ENCODE measurements at places on chromosomes 7 and 10. TPM values are rescaled to one million over a fixed set of nuclear protein-coding genes. Genes with fewer than 3 reads are reported as not detected.
A peak's percentile ranks its signal among the peaks of the same experiment; 100 is the strongest.

- no peak overlapping the region for H3K4me3 ChIP-seq
- no peaks in the 10 kb centered on the region for H3K4me1 ChIP-seq
- no peaks in the 10 kb centered on the region for H3K27me3 ChIP-seq
- DNase-seq: no peak
- no peaks in the 10 kb centered on the region for H3K36me3 ChIP-seq
Measured at GRCh38 chr7:7868572-7868899, 100.1 kb upstream of the GLCCI1 start.

The JAKMIP3 gene
- 0.35 TPM for total RNA-seq

- H3K4me3 ChIP-seq: no peak overlapping the region
- H3K27ac ChIP-seq: no peak overlapping the region
- no peaks in the 10 kb centered on the region for H3K4me1 ChIP-seq
- peak; percentile 54 for DNase-seq
Measured at GRCh38 chr7:6160191-6160623, 112.2 kb downstream of the CYTH3 start.

- H3K36me3 ChIP-seq: no peaks in the 10 kb centered on the region
- H3K27ac ChIP-seq: no peak overlapping the region
- DNase-seq: no peak
- no peak overlapping the region for H3K4me3 ChIP-seq
- no peaks in the 10 kb centered on the region for H3K4me1 ChIP-seq
- H3K27me3 ChIP-seq: no peaks in the 10 kb centered on the region
Measured at GRCh38 chr10:80553436-80553835, 15.7 kb downstream of the SH2D4B start.

DNA sequence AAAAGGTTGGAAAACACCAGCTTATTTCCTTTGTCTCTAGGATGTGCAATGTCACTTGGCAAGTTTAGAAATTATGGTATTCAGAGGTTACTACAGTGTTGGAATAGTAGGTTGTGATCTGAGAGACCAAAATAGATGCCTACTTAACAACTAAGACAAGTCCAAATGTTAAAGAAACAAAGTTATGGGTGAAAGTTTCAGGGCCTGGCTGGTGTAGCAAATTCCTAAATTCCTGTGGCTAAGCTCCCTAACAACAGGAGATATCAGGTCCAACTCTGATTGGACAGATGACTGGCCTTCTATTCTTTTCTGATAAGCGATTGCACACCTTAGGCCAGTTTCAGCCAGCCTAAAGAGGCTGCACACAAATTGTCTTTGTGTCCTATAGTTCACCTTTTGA, 873.5 kb downstream of the REEP3 start:
- H3K36me3 ChIP-seq: no peaks in the 10 kb centered on the region
- H3K27ac ChIP-seq: no peak overlapping the region

- no peak overlapping the region for H3K27ac ChIP-seq
- H3K4me1 ChIP-seq: no peaks in the 10 kb centered on the region
- no peak overlapping the region for H3K4me3 ChIP-seq
- DNase-seq: no peak
- H3K36me3 ChIP-seq: no peaks in the 10 kb centered on the region
Measured at GRCh38 chr7:121696954-121697353, 176.0 kb upstream of the PTPRZ1 start.

GRCh38 chr10:11170993-11171851, 153.6 kb downstream of the CELF2 start:
- H3K4me3 ChIP-seq: no peak overlapping the region
- no peaks in the 10 kb centered on the region for H3K4me1 ChIP-seq
- DNase-seq: no peak
- H3K36me3 ChIP-seq: no peaks in the 10 kb centered on the region

The CYP2C18 gene
- total RNA-seq: not detected

DNA sequence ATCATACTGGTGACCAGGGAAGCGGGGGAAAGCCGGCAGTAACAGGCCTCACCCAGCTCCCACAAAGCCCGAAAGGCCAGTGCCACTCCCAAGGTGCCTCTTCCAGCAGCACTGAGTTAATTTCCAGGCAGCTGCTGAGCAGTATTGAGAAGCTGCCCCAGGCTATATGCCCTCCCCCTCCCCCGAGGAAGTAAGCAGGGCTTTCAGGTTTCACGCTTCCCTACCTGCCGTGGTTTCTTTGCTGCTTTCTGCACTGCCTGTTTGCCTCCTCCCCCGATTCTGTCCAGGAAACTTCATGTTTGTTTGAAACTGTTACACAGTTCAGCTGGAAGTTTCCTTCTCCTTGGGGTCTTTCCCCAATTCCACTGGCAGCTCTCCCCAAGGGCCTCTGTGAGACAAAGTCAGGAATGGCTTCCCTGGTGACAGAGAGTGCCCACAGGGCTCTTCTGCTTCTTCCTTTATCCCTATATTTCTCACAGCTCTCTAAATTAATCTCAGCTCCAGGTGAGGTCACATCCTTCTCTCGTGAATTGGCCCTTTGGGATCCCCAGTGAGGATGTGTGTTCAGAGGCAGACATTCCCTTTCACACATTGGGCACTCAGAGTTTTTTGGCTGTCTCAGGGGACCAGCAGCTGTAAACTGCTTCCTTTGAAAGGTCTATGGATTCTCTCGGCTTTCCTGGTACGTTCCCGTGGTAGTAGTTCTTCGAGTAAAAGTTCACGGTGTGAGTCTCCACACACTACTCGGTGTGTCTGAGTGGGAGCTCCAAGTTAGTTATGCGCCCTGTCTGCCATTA, 19.4 kb downstream of the C1GALT1 start:
- H3K27me3 ChIP-seq: no peaks in the 10 kb centered on the region
- H3K4me3 ChIP-seq: no peak overlapping the region
- no peak overlapping the region for H3K27ac ChIP-seq
- DNase-seq: no peak

The HGF gene
- 68.7 TPM for total RNA-seq

- no peaks in the 10 kb centered on the region for H3K4me1 ChIP-seq
- DNase-seq: no peak
- H3K36me3 ChIP-seq: no peaks in the 10 kb centered on the region
- no peak overlapping the region for H3K4me3 ChIP-seq
Measured at GRCh38 chr10:97529685-97530465, 31.2 kb downstream of the UBTD1 start.

DNA sequence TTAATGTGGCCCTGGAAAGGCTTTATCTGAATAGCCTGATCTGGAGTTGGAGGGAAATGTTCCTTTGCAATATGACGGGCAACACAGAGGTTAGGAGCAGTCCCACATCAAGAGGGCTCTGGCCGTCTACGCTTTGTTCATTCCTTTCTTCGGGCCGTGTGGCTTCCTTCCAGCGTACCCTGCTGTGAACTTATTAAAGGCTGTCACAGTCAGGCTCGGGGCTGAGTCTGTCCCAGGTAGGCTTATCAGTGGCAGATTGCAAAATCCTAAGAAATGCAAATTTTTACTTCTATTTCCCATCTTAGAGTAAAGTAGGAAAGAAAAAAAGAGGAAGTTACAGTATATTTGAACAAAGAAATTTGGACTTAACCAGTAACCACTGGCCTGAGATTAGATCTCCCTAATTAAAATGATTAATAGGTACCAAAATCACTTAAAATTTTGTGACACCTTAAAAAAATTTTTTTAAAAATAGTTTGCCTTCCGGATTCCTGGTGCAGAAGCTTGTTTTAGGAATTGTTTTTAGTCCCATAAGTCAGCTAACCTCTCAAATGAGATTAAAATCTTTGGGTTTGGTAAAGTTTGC, 453.1 kb upstream of the MKI67 start:
- no peak overlapping the region for H3K4me3 ChIP-seq
- H3K27ac ChIP-seq: no peak overlapping the region
- H3K4me1 ChIP-seq: no peaks in the 10 kb centered on the region
- no peak for DNase-seq
- no peaks in the 10 kb centered on the region for H3K27me3 ChIP-seq
- no peaks in the 10 kb centered on the region for H3K36me3 ChIP-seq

GRCh38 chr10:70477661-70478162, 855 bp upstream of the PALD1 start:
- H3K4me3 ChIP-seq: peak overlapping the region; percentile 75
- H3K27ac ChIP-seq: no peak overlapping the region
- peaks cover 28% of the 10 kb centered on the region for H3K4me1 ChIP-seq
- DNase-seq: no peak
- H3K36me3 ChIP-seq: no peaks in the 10 kb centered on the region

GRCh38 chr7:147008530-147008929, 891.9 kb downstream of the CNTNAP2 start:
- no peak overlapping the region for H3K27ac ChIP-seq
- no peaks in the 10 kb centered on the region for H3K4me1 ChIP-seq
- H3K27me3 ChIP-seq: no peaks in the 10 kb centered on the region
- H3K36me3 ChIP-seq: no peaks in the 10 kb centered on the region
- H3K4me3 ChIP-seq: no peak overlapping the region

- H3K27me3 ChIP-seq: no peaks in the 10 kb centered on the region
- no peaks in the 10 kb centered on the region for H3K36me3 ChIP-seq
- H3K4me1 ChIP-seq: no peaks in the 10 kb centered on the region
- no peak for DNase-seq
Measured at GRCh38 chr10:12730809-12731519, 270.5 kb downstream of the CCDC3 start.

- no peak overlapping the region for H3K4me3 ChIP-seq
- no peak overlapping the region for H3K27ac ChIP-seq
- H3K27me3 ChIP-seq: no peaks in the 10 kb centered on the region
Measured at GRCh38 chr10:71623986-71624291, 95.6 kb downstream of the C10orf105 start.

The CTBP2 gene
- 35.5 TPM for total RNA-seq

The OR2A5 gene
- under 0.01 TPM for total RNA-seq

- H3K4me1 ChIP-seq: no peaks in the 10 kb centered on the region
- H3K27ac ChIP-seq: no peak within 1 kb of the TSS
- H3K4me3 ChIP-seq: no peak within 1 kb of the TSS
- H3K36me3 ChIP-seq: no peaks in the 10 kb centered on the region
Measured at GRCh38 chr7:144048648-144049047, at the start of gene OR2A5. OR2A5 (plus strand) TSS chr7:144048948; CDS start chr7:144050402, 1,454 bp downstream.

The CCL24 gene
- total RNA-seq: not detected

The IL6 gene
- 0.61 TPM for total RNA-seq

The TMUB1 gene
- 45.7 TPM for total RNA-seq

DNA sequence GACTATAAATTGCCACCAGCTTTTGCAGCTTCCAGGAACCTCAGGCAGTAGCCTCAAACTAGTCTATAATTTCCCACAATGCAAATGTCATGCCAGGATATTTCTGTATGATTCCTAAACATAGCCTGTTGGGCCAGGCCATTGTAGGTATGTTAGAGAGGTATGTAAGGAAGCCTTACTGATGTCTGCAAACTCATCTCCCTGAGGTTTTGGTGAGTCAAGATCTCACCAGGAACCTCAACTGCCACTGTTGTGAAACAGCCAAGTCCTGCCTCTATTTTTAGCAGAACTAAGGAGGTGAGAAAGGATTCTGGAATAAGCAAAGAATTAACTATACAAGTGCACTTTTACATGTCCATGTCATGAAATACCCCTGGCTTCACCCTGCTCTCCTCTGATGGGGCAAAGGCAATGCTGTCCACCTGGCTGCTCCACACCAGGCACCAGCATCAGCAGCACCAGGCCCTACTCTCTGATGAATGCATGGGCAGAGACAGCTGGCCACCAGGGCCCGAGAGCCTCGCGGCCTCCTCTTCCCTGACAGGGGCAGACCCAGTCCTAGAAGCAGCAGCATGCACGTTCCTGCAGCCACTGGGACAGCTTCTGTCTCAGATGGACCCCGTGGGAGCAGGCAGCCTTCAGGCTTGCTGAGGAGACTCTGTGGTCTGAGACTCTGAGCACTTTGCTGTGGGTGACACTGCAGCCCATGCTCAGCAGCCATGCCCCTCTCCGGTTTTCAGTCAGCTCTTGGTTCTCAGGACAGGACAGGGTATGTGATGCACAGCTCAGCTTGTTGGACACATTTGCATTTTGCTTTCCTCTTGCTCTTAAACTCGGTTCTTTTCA, 147.3 kb downstream of the ZMYND11 start:
- no peak overlapping the region for H3K27ac ChIP-seq
- no peak overlapping the region for H3K4me3 ChIP-seq
- no peaks in the 10 kb centered on the region for H3K4me1 ChIP-seq
- DNase-seq: no peak

- H3K27ac ChIP-seq: no peak overlapping the region
- H3K4me3 ChIP-seq: no peak overlapping the region
- H3K36me3 ChIP-seq: no peaks in the 10 kb centered on the region
- DNase-seq: no peak
Measured at GRCh38 chr7:88664630-88665233, 94.8 kb upstream of the ZNF804B start.

GRCh38 chr10:8072211-8072610, 17.7 kb downstream of the GATA3 start:
- no peak overlapping the region for H3K27ac ChIP-seq
- DNase-seq: no peak
- peaks cover 8% of the 10 kb centered on the region for H3K36me3 ChIP-seq
- H3K4me3 ChIP-seq: no peak overlapping the region
- H3K27me3 ChIP-seq: no peaks in the 10 kb centered on the region

DNA sequence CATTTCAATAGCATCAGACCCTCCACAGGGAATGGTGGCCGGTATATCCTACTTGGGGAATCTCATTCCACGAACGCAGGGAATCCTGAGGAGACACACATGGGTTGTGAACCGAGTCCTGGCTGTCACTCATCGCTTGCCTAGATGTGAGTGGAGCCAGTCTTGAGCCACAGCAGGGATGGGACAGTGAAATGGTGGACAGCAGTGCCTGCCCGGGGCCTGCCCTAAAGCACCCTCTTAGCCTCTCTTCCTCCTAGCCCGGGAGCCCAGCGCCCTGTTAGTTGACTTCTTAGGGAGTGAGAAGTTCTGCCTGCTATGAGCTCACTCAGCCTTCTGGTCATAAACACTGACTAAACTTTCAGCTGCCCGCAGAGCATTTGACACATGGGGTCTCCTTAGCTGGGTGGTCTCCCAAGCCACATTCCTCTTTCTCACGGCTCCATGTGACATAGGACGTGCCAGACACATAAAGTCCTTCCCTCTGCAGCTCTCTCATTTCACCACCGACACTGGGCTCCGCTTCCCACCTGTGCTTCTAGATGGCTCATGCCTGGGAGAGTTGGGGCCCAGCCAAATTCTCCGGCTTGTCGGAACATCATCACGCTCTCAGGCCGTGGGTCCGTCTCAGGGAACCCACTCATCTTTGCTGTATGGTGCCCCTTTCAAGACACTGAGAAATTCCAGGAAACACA, 60.9 kb downstream of the TCERG1L start:
- H3K4me1 ChIP-seq: no peaks in the 10 kb centered on the region
- no peak overlapping the region for H3K27ac ChIP-seq
- DNase-seq: no peak
- H3K36me3 ChIP-seq: no peaks in the 10 kb centered on the region
- H3K4me3 ChIP-seq: no peak overlapping the region
- H3K27me3 ChIP-seq: no peaks in the 10 kb centered on the region

DNA sequence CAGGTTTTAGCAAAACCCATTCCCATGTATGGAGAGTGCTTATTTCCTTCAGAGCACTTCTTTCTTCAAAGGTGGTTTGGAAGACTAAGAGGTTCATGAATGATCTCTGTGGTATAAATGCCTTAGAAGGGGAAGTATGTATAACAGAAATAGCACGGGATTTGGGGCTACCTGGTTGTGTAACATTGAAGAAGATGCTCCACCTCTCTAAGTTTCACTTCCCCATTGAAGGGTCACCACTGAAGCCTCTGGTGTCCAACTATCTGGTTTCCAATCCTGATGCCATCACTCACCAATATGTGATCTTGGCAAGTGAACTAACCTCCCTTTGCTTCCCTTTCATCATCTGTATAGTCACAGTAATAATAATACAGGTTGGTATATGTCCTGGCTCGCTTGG, 37.2 kb downstream of the CYCS start:
- DNase-seq: no peak
- no peak overlapping the region for H3K4me3 ChIP-seq
- H3K4me1 ChIP-seq: no peaks in the 10 kb centered on the region
- no peaks in the 10 kb centered on the region for H3K36me3 ChIP-seq
- H3K27me3 ChIP-seq: no peaks in the 10 kb centered on the region

GRCh38 chr10:29056729-29057128, 232.1 kb upstream of the LYZL1 start:
- no peaks in the 10 kb centered on the region for H3K4me1 ChIP-seq
- H3K4me3 ChIP-seq: no peak overlapping the region
- H3K36me3 ChIP-seq: no peaks in the 10 kb centered on the region
- no peak for DNase-seq
- H3K27me3 ChIP-seq: no peaks in the 10 kb centered on the region
- H3K27ac ChIP-seq: no peak overlapping the region
